ENCODE measurements at places on chromosomes 6 and 20. TPM values are rescaled to one million over a fixed set of nuclear protein-coding genes. Genes with fewer than 3 reads are reported as not detected.

Gene KIF25
- 0.95 TPM for polyA plus RNA-seq

Gene MBOAT1
- 1.5 TPM for polyA plus RNA-seq

Gene NRSN1
- polyA plus RNA-seq: not detected

Gene RIPPLY2
- polyA plus RNA-seq: not detected

Gene AIF1
- 18.2 TPM for polyA plus RNA-seq

Gene MATN4
- polyA plus RNA-seq: 0.06 TPM

Gene TNF
- polyA plus RNA-seq: 0.51 TPM

Gene ULBP3
- 1.3 TPM for polyA plus RNA-seq

Gene EYA4
- polyA plus RNA-seq: 5.4 TPM

Gene MYB
- polyA plus RNA-seq: 0.01 TPM

Gene C6orf52
- 0.80 TPM for polyA plus RNA-seq

Gene ZNF341
- 1.8 TPM for polyA plus RNA-seq

Gene LIN28B
- not detected for polyA plus RNA-seq

Gene VSX1
- polyA plus RNA-seq: 0.16 TPM

Gene IP6K3
- 32.6 TPM for polyA plus RNA-seq

Gene NKX2-4
- not detected for polyA plus RNA-seq

Gene LHFPL5
- not detected for polyA plus RNA-seq

Gene FLRT3
- polyA plus RNA-seq: 0.07 TPM

Gene ANKRD6
- 7.5 TPM for polyA plus RNA-seq

Gene ETV7
- polyA plus RNA-seq: 0.10 TPM

Gene TSBP1
- not detected for polyA plus RNA-seq

Gene SIRPD
- polyA plus RNA-seq: not detected

Gene LY86
- 1.1 TPM for polyA plus RNA-seq

Gene FAM83C
- polyA plus RNA-seq: 0.03 TPM

Gene OOEP
- 0.03 TPM for polyA plus RNA-seq

Gene B4GALT5
- polyA plus RNA-seq: 12.5 TPM

Gene SEMG1
- polyA plus RNA-seq: not detected

Gene ANKEF1
- 0.45 TPM for polyA plus RNA-seq
